H9 (cell line): ENCODE measurements at places on chromosomes 13 and 19.
A peak's percentile ranks its signal among the peaks of the same experiment; 100 is the strongest.

DNA sequence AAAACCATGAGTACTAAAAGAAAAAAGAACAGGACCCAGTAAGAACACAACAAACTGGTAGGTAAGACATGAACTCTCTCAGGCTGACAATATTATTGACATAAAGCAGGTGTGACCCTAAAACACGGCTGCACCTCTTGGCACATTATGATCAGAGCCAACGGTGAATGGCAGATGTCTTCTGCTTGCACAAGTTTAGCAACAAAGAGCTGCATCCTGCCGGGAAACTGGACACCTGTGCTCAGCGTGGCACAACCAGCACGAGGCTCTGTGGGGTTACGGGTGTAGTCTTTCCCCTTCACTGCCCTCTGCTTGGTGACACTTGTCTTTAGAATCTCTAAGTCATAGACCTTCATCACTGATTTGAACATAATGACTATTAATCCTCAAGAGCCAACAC lies 97.9 kb downstream of the DOCK9 start:
- no peak for DNase-seq

GRCh38 chr13:110822669-110822945 lies 92.3 kb downstream of the ANKRD10 start:
- no peak for DNase-seq

DNA sequence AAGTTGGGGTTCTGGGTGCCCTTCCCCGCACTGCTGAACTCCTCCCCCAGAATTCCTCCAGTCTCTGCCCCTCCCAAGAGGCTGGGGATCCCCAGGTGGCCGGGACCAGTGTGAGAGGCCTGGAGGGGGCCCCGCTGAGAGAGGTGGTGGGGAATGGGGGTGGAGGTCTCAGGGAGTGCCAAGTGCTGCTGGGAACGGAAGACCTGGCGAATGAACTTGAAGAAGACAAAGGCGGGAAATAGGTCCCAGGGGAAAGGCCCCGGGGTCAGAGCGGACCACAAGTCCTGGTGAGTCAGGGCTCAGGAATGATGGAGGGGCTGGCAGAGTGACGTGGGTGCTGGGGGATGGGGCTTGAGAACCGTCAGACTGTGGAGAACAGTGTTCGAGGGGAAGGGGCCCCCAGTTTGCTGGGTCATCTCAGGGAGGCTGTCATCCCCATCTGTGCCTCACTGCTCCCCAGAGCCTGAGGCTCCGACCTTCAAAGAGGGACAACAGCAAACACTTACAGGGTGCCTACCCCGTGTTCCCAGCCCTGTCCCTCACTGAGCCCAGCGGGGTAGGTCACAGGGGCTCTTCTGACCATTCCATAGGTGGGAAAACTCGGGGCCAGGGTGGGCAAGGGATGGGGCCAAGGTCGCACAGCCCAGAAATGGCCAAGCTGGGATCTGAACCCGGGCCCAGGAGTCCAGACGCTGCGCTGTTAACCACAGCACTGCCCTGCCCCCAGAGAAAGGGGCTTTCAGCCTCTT lies 16.0 kb upstream of the SEMA6B start:
- DNase-seq: peak; percentile 92

DNA sequence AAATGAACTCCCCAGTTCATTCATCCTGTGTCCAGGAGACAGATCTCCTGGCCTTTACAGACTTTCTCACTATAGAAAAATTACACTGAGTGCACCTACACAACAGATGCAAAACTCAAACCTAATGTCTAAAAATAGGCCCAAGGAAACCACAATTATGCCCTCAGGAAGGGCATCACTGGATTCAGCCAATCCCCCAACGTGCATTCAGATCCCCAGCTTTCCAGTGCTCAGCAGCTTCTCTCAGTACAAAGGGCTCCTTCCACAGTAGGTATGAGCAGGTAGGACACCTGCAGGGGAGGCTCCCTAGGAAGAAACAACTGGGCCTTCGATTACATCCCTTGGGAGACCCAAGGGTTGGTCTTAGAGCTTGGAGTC lies 2.1 kb downstream of the ZNF709 start:
- no peak for DNase-seq

GRCh38 chr13:79593641-79594275 lies 112.8 kb downstream of the NDFIP2 start:
- DNase-seq: no peak

- DNase-seq: no peak
These were observed 9.2 kb upstream of the ALOX5AP start for GRCh38 chr13:30726192-30726591.

- DNase-seq: peak; percentile 70
These were observed 42.3 kb downstream of the GJA3 start for GRCh38 chr13:20118268-20119140.

DNA sequence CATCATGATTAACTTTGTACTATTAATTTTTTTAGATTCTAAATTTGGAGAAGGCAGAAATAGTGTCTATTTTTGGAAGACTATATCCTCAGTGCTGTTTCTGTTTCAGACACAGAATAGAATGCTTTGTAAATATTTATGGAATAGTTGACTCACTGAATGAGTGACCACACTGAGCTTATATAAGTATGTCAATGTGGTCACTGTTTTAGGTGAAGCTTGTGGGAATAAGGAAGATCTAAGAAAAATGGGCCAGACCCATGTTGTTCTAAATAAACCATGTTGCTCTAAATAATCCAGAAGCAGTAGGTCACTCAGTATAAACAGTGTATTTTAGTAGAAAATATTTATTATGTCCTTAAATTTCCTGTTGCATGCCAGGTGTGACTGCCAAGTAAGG lies 45.5 kb upstream of the DACH1 start:
- DNase-seq: no peak

DNA sequence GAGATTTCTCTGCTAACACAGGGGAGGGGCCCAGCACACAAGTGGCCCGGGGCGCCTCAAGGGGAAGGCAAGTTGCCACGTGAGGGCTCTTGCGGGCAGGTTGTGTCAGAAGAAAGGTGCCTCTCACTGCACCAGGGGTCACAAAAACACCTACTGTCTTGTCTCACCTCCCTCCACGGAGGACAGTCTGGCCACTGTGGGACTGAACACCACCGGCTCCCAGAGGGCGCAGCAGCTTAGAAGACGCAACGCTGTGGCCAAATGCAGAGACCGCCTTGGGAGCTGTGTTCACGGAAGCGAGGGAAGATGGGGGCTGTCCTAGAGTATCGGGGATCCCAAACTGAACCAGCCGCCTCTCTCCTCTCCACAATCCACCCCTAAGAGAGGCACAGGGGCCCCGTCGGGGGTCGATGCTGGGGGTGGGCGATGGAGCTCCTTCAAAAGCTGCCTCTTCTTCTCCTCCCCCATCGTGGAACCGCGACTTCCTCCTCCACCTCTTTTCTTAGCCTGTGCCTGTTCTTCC lies 177.5 kb downstream of the FOXO1 start:
- DNase-seq: no peak

DNA sequence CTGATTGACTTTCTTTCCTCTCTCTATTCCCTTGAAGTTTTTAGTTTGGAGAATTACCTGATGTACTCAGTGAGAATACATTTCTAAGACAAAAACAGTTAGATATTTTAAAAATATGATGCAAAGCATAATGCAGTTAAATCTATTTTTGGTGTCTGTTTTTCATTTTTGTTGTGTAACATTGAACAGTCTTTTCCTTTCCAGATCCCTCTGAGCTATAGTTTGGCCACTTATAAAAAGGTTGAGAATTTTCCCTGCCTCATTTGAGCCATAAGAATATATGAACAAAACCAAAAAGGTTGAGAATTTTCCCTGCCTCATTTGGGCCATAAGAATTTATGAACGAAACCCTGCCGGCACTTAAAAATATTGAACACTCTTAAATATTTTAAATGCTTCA lies 57.0 kb upstream of the IPO5 start:
- DNase-seq: no peak

- DNase-seq: no peak
These were observed 299.0 kb downstream of the COG6 start for GRCh38 chr13:39954476-39954875.

GRCh38 chr13:73985783-73986182 lies 148.4 kb downstream of the KLF12 start:
- no peak for DNase-seq

DNA sequence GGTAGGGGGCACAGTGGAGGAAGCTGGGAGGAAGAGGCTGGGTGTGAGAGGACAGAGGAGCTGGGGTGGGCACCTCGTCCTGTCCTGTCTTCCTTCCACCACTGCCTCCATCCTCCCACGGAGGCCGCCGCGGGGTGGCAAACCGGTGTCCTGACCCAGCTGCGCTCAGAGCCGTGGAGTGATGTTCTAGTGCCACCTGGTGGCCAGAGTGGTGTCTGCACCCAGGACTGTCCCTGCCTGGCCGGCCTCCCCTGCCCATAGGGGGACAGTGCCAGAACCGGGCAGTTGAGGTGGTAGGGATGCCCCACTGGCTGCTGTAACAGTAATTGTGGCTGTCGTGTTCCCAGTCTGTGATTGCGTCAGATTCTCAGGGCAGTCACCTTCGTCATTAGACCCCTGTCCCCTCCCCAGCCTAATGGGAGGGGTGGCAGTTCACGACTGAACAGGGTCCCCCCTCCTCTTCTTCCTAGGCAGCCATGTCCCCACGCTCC lies 11.1 kb upstream of the ARRDC2 start:
- peak; percentile 84 for DNase-seq

- DNase-seq: no peak
These were observed 28.0 kb downstream of the AKT2 start for GRCh38 chr19:40257096-40257517.

GRCh38 chr19:44817725-44818465 lies 9.0 kb downstream of the BCAM start:
- DNase-seq: no peak

GRCh38 chr13:31530922-31531321 lies 208.4 kb upstream of the RXFP2 start:
- DNase-seq: no peak

- peak; percentile 95 for DNase-seq
These were observed at the start of gene HSD17B14 for GRCh38 chr19:48836089-48837017. Gene HSD17B14, minus strand, starts transcription at chr19:48836491. Its CDS starts 80 bp downstream, at chr19:48836411.

DNA sequence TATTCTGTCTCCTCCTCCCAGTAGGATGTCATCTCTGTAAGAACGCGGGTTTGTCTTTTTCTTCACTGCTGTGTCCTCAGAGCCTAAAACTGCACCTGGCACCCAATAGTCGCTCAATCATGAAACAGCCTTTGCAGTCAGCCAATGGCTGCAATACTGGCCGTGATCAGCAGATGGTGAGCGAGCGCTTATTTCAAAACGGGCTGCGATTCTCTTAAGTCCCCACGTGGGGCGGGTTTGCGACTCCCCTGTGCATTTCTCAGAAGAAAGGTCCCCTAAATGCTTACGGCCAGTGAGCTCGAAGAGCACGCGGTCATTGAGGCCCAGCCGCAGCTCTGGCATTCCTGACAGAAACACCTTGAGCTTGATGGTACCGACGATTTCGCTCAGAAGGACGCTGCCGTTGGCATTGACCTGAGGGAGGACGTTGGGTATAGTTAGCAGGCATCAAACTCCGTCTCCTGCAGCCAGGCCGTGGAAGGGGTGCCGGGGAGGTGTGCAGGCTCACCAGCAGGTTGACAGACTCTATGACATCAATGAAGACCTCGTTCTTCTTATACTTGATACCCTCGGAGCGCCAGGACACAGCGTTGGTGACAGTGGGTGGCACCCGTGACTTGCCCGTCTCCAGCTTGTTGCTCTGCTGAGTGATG lies 6.0 kb downstream of the AP1M2 start:
- DNase-seq: peak; percentile 89

- no peak for DNase-seq
These were observed 15.4 kb upstream of the SIGLEC6 start for GRCh38 chr19:51546650-51547396.

- no peak for DNase-seq
These were observed 24.0 kb downstream of the STARD13 start for GRCh38 chr13:33261387-33262061.

GRCh38 chr13:76775088-76775740 lies 111.0 kb downstream of the KCTD12 start:
- DNase-seq: no peak

DNA sequence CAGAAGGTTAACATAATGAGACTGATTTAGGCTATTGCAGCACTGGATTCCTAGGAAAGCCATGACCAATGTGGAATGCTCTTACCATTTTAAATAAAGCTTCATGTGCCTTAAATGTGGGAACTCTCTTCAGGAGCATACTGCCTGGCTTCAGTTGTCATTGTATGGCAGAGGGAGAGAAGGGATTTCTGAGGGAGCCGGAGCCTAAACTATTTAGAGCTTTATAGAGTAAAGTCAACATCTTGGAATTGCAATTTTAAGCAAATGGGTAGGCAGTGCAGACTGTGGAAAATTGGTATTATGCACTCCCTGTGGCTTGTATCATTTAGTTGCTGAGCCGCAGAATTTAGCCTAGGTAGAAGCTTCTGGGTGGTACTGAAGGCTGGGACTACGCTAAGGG lies 2041.4 kb downstream of the PCDH9 start:
- DNase-seq: no peak

GRCh38 chr19:39987167-39987566 lies 9.7 kb upstream of the ZNF546 start:
- no peak for DNase-seq

DNA sequence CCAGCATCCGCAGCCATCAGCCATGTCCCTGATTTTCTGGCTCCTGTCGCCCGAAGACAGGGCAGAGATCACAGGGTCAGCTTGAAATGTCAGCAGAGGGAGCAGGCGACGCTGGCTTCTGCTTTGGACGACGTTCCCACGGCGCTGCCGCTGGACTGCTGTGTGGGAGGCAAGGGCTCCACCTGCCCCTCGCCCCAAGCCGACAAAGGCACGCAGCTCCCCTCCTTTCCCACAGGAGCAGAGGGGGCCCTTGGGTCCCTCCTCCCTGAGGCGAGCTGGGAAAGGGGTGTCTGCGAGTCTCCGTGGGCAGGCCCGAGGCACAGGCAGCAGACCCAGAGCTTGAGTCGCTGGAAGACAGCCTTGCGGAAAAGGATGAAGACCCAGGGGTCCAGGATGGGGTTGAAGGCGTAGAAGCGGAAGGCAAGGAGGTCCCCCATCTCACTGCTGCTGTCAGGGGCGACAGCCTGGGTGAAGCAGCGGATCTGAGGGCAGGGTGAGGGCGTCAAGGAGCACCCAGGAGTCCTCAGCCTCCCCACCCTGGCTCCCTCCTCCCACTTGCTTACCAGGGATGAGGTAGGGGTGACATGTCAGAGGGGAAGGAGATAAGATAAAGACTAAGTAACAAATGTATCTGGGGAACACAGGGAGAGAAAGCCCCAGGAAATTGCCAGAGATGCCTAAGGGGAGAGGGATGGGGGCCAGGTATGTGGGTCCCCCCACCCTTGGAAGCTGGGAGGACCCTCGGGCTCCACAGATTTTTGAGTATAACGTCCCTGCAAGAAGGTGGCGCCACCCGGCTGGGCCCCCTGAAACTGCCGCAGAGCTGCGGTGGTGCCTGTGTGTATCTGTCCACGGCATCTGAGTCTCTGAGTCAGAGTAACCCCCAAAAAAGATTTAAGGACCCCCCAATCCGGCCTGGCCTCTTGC lies 3.4 kb downstream of the PTGIR start:
- no peak for DNase-seq

- no peak for DNase-seq
These were observed 63.1 kb downstream of the KCNRG start for GRCh38 chr13:50078231-50078894.
